ENCODE measurements at places on chromosomes 12 and 14. TPM values are rescaled to one million over a fixed set of nuclear protein-coding genes. Genes with fewer than 3 reads are reported as not detected.

The TMPRSS12 gene
- total RNA-seq, result not detected

DNA sequence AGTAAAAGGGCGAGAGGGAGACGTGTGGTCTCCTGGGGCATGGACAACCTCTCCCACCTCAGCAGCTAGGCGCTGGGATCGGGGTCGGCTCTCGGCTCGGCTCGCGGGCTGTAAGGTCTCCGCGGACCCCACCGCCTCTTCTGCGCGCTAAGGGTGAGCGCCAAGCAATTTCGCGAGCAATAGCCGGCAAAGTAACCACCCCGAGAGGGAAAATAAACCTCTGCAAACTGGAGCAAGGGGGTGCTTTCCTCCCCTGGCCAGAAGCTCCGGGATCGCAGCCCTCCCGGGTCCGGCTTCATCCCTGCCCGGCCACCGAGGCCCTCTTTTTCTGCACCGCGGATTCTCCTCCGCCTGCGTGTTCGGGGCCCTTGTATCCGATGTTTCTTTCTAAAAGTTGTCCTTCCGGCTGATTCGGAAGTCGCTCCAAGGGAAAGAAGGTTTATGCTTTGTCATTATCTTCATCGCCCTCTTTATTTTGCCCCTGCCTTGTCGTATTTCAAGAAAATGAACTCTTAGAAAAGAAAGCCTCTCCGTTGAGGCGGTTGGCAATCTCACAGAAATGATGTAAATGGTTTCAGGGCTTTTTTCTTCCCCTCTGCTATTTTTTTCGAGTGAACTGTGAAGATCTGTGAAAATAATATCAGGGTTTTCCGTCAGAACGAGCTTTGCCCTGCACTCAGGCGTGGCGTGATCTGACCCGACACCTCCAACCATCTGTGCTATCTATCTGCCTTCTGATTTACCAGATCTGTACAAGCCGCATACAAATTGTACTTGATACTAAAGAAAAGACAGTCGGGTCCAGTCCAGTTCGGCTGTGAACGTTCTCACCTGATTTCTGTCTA, 1.7 kb upstream of the SIX6 start:
- DNase-seq, result no peak

GRCh38 chr12:89882792-89883191, 174.2 kb upstream of the ATP2B1 start:
- DNase-seq, result no peak

DNA sequence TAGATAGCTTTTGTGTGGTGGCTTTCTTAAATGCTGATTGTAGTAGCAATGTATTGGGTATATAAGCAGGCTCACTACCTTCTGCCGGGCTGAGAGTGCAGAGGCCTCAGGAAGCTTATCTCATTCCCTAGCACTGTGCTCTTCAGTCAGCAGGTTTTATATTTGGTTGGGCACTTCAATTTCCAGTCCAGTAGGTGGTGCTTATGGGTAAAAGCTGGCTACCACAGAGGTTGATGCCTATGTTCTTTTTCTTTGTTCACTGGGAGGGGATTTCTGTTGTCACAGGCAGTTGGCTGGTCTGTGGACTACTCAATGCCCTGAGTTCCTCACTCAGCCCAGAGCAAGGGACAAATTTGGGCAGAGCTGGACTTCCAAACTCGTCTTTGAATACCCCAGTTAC, 43.0 kb upstream of the GLIPR1 start:
- DNase-seq, result no peak
